ENCODE measurements at places on chromosomes 5 and 9. TPM values are rescaled to one million over a fixed set of nuclear protein-coding genes. Genes with fewer than 3 reads are reported as not detected.
A peak's percentile ranks its signal among the peaks of the same experiment; 100 is the strongest.

DNA sequence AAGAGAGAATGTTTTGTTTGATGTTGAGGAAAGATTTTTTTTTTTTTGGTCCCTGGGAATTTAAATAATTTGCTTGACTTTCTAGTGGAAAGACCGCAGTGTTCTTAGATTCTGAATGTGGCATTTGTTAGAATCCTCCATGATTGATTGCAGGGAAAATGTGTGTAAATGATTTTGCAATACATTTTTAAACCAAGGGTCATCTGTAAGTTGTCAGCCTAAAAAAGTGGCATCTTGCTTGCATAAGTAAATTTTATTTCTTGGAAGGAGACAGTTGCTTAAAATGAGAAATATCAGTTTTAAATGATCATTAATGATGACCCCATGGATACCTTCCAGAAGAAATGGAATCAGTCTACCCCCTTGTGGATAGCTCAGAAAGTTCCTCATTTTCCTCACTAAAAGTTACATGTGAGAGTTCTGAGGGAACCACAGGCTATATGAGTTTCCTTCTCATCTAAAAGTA, 105.1 kb upstream of the SLC25A48 start:
- no peak for DNase-seq

DNA sequence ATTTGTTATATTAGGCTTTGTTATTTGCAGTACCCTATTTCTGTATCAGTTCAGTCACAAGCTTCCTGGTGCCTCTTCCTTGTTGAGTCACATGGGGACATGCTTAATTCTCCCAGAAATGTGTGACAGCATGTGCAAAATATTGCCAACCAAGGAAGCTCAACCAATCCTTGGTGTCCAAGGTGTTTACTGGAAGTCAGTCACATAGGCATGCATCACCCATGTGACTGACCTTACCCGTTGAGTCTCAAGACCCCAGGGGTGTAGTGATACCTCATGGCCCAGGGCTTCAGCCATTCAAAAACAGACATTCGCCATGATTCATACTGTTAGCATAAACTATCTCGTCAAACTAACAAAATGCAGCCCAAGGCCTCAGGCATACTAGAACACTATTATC, 9.3 kb upstream of the ANKDD1B start:
- DNase-seq = no peak

DNA sequence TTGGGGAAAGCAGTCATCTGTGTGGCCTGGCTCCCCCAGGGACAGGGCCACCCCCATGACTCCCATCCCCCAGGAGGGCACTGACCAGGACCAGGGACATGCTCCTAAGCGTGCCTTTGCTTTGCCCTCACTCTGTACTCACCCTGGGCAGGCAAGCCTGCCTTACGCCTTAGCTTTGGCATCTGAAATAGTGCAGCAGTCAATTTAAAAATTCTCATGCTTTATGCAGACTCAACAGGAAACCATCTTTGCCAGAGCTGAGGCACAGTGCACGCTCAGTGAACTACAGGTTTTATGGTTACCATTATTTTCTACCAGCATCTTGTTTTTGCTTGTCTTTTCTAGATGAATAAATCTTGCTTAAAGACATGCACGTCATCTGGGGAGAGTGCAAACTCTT, 323.5 kb downstream of the IRX2 start:
- DNase-seq = no peak

DNA sequence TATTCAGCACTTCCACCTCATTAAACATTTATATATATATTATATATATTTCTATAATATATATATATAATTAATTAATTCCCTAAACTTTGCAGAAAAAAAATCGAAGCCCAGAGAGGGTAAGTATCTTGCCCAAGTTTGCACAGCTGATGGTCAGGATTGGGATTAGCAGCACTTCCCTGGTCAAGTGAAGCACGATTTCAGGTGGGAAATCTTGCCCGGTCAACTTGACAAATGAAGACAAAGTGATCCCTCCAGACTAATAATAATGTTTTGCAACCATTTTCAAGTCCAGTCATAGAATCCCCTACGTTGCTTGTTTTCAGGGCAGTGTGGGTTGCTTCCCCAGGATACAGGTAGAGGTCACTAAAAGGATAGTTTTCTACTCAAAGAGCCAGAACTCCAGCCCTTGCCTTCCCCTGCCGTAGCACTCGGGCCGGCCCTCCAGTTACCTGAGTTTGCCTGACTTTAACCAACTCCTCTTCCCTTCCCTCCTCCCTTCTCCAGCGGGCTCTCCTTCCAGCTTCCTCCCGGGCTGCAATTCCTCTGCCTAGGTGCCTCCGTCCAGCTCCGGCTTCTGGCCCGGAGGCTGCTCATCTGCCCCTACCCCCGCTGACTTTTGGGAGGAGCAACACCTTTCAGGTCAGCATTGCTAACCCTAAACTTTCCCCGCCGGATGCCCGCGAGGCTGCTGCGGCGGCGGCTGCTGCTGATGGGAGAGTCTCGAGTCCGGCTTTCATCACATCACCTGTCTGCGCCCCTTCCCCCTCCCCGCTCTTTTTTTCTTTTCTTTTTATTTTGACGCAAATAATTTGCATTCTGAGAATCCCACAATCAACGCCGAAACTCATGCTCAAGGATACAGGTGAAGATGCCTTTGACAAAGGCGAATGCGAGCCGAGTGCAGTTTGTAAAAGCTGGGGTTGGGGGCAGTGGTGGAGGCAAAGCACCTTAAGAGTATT, 930 bp downstream of the PRLR start:
- DNase-seq = no peak

- peak; percentile 53 for DNase-seq
Measured at GRCh38 chr5:181200816-181201215, 4.2 kb downstream of the TRIM7 start.

- no peak for DNase-seq
Measured at GRCh38 chr5:143955141-143955540, 143.2 kb downstream of the HMHB1 start.

The FOXD4L5 gene
- 1.5 TPM for total RNA-seq

The TRPM6 gene
- total RNA-seq = not detected

The C7 gene
- not detected for total RNA-seq

The TUSC1 gene
- total RNA-seq = not detected

The FAM81B gene
- not detected for total RNA-seq

Data from OCI-LY7 (cell line).